ENCODE measurements at places on chromosomes 1 and 21.

GRCh38 chr1:30374400-30375070, 348.9 kb downstream of the MATN1 start:
- DNase-seq, result no peak

DNA sequence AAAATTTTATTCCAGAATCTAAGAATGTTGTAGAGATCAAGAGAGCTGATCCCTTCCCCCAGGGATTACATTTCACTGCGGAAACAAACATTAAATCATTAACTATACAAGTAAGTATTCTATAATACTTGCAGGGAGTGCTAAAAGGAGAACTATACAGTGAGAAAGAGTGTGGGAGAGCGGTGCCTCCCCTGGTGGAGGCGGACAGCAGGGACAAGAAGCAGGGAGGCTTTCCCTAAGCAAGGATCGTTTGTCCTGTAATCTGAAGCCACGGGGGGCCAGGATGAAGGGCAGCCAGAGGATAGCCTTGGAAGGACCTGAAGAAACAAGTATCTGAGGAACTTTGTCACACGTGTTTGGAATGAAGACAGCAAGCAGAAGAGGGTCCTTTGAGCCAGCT, 40.1 kb downstream of the SLC9C2 start:
- no peak for DNase-seq

DNA sequence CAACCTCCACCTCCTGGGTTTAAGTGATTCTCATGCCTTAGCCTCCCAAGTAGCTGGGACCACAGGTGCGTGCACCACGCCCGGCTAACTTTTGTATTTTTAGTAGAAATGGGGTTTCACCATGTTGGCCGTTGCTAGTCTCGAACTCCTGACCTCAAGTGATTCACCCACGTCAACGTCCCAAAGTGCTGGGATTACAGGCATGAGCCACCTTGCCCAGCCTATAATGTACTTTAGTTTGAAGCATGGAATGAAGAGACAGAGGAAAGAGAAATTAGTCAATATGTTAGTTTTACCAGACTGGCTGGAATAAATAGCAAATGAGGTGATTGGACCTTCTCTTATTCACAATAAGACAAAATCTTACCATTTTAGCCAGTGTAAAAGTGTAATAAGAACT, 89.0 kb downstream of the GTF2B start:
- DNase-seq, result no peak

DNA sequence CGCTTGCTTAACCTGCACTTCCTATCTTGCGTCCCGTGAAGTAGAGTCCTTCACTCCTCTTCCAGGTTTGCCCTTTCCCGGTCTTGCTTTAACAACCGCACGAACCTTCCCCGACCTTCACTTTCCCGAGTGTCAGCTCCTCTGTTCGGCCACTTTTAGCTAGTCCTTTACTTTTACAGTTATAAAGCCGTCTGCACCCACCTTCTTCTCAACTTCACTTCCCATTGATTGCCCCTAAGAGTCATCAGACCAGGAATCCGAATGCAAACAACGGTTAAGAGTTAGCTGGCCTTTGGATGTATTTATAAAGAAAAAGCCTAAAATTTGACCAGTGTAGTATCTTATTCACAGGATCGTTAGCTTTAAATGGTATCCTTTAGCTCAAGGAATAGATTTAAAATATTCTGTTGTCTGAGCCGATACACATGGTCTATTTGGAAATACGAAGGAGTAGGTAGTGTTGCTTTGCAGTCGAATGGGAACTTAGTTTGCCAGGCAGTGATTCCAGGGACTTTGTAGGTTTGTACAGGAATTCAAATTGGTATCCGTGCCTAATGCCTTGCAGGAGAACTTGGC, 1.4 kb downstream of the PPP2R5A start:
- peak; percentile 49 for DNase-seq

- no peak for DNase-seq
Measured at GRCh38 chr1:78047106-78047505, 1.3 kb downstream of the GIPC2 start.

GRCh38 chr1:5744911-5745799, 247.1 kb downstream of the NPHP4 start:
- peak; percentile 36 for DNase-seq

DNA sequence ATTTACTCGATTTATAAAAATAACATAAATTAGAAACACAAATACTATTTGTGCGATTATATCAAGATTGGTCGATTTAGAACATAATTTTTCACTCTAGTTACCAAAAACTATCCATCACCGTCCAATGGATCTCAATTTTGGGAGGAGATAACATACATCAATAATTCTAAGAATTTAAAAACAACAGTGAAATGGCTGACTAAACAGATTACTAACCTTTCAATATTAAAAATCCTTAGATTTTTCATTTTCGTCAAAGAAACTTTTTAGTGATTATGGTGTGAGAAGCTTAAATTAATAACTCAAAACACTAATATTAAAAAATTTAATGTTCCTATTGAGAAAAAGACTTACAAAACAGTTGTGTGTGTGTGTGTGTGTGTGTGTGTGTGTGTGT, 75.1 kb upstream of the RBM34 start:
- DNase-seq, result no peak

DNA sequence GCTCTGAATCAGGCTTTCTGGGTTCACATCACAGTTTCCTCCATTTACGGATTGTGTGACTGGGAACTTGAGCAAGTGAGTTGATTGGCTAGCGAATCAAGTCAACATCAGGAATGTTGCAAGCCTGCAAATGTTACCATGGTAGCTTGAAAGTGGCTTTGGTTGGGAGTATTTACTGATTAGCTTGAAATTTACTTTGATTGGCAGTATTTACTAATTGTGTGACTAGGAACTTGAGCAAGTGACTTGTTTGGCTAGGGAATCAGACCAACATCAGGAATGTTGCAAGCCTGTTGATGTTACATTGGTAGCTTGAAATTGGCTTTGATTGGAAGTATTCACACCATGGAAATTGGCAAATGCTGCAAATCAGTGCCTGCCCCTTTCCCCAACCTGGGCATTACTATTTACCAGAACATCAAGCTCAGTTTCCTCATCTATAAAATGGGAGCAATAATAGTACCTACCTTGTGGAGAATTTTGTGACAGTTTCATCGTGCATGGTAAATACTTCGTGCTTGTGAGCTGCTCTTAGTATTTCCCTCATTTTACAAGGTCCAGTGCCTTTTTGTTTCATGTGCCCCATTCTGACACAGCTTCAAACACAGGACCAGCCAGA, 23.1 kb upstream of the B3GALNT2 start:
- no peak for DNase-seq

- no peak for DNase-seq
Measured at GRCh38 chr1:179251675-179252074, 22.2 kb upstream of the ABL2 start.

- DNase-seq, result no peak
Measured at GRCh38 chr1:185376288-185376687, 59.2 kb upstream of the IVNS1ABP start.

GRCh38 chr1:84246213-84246612, 55.3 kb upstream of the SAMD13 start:
- DNase-seq, result no peak

- DNase-seq, result no peak
Measured at GRCh38 chr1:86753700-86754099, 49.3 kb downstream of the SH3GLB1 start.

DNA sequence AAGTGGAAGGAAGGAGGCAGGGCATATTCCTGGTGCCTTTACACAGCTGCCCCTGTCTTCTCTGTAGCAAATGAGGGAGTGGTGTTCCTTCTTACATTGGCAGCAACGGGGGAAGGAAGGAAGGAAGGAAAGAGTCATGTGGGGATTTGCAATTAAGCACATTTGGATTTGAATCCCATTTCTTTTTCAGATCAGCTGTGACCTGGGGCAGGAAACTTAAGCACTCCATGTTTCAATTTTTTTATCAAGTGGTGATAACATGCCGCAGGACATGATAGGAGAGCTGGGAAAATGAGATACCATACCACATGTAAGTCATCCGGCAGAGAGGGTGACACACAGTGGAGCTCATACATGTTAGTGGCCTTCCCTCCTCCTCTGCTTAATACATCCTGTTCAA, 186.8 kb downstream of the APP start:
- DNase-seq, result no peak

- no peak for DNase-seq
Measured at GRCh38 chr1:70195342-70195741, 10.0 kb downstream of the LRRC40 start.

GRCh38 chr21:15285556-15285955, 220.8 kb upstream of the NRIP1 start:
- DNase-seq, result no peak

DNA sequence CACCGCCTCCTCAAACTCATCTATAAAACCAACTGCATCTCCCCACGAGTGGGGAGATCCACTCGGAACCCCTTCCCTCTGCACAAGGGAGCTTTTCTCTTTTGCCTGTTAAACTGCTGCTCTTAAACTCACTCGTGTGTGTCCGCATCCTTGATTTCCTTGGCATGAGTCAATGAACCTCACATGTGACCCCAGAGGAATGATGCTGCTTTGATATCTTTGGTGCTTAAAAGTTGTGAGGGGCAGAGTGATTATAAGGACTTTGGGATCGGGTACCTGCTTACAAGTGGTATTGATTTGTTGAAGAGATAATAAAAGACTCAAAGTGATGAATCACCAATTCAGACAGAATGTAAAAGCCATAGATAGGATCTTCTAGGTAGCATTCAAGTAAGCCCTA, 125.3 kb downstream of the GREM2 start:
- DNase-seq, result no peak

- DNase-seq, result no peak
Measured at GRCh38 chr1:9376886-9377333, 84.2 kb downstream of the SPSB1 start.

DNA sequence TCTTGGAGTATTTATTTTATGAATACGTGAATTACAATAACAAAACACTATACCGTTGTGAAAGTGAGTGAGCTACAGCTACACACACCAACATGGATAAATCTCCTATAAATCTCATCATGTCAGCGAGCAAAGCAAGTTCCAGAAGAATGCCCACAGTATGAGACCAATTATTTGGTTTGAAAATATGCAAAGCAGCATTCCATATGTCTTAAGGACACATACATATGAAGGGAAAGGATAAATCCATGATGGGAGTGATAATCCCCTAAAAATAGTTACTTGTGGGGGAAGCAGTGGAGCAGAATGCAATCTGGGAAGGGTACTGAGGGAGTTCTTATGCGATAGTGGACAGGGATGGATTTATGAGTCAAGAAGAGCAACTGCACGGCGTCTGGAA, 261.3 kb downstream of the DISC1 start:
- no peak for DNase-seq

DNA sequence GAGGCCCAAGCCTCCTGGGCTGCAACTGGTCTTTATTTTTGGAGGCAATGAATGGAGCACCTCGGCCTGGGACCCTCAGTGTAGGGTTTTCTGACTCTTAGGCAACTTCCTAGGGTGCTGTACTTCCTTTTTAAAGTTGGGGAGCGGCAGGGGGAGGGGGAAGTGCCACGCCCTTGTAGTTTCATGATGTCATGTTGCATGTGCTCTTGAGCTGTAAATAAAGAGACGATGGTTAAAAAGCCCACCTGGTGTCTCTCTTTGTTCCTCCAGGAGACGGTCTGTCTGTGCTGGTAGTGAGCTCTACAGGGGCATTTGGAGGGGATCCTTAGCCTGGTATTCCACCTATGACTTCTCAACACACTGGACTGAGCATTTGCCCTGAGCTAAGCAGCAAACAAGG, 10.3 kb upstream of the AGTRAP start:
- DNase-seq, result no peak

GRCh38 chr1:171751221-171751620, 9.4 kb upstream of the VAMP4 start:
- no peak for DNase-seq

GRCh38 chr1:114334297-114334696, 176.7 kb downstream of the TRIM33 start:
- DNase-seq, result no peak

DNA sequence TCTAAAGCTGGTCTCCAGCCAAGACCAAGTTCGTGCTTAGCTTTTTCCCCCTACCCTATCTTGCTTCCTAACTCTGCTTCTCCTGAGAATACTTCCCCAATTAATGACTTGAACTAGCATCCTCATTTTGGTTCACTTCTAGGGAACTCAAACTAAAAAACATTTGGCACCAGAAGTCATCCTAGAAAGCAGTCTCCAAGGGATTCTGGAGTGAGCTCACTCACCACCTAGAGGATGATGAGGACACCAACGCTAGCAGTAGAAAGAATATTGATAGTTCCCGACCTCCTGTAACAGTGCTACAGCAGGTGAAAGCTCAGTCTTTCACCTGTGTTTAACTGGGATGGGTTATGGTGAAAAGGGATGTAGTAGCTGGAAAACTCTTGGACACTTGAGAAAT, 4.7 kb upstream of the PSMB2 start:
- DNase-seq, result no peak

DNA sequence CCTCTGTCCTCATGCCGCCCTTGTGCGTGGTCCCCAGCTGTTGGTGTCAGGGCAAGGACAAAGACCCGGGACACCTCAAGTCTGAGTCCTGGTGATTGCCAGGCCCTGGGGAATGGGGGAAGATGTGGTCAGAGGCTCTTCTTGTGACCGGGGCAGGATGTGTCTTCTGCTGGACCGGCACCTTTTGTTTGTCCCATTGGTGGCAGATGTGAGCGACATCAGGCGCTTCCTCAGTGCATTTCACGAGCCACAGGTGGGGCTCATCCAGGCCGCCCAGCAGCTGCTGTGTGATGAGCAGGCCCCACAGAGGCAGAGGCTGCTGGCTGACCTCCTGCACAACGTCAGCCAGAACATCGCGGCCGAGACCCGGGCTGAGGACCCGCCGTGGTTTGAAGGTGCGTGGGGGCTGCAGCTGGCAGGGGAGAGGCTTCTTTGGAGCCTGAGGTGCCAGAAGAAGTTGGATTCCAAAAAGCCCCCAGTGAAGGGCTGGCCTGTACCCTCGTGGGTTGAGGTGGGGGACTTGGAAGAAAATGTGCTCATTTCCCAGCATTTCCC, 8.4 kb downstream of the DFFB start:
- no peak for DNase-seq

GRCh38 chr1:108560189-108560873, 431 bp downstream of the EEIG2 start:
- no peak for DNase-seq

DNA sequence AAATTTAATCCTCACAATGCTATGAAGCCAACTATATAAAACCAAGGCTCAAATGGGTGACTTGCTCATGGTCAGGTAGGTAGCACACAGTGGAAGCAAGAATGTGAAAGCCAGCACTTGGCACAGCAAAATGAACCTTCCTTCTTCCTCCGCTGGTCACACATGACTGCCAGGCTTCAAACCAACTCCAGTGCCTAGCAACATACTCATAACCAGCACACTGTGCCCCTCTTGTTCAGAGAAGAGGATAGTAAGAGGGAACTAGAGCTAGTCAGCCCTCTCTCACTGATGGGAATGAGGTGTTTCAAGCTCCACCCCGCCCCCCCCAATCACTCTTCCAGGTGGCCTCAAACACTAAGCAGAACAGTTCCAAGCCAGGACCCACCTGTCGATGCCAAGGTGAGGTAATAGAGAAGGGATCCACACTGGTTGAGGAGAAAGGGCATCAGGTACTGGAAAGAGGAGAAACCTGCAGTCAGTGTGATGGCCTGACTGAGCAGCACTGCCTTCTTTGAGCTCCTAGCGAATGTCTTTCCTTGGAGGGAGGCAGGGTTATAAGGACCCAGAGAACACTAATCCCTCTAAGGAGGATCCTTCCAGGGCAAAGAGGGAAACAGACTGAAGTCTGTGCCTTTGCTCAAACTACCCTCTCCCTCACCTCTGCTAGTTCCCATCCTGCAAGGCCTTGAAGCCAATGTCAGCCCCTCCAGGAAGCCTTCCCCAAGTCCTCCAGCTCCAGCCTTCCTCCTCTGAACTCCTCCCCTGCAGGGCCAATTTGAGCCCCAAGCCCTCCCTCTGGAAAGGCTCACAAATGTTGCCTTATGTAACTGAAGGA, 1.2 kb downstream of the TMEM234 start:
- DNase-seq, result no peak

Measured in hippocampal formation (tissue), 2 donors.